Stimulated activated CD8-positive, alpha-beta memory T cell treated with anti-CD3 and anti-CD28 coated beads, Interleukin-4, amount 100 ng/mL, for 4 hours (primary cell): ENCODE measurements at places on chromosomes 1 and 21.

- no peak for DNase-seq
Observed at GRCh38 chr1:204348242-204348641, 11.5 kb downstream of the PLEKHA6 start.

GRCh38 chr1:208015255-208015654 is 104.3 kb upstream of the CD34 start:
- no peak for DNase-seq

DNA sequence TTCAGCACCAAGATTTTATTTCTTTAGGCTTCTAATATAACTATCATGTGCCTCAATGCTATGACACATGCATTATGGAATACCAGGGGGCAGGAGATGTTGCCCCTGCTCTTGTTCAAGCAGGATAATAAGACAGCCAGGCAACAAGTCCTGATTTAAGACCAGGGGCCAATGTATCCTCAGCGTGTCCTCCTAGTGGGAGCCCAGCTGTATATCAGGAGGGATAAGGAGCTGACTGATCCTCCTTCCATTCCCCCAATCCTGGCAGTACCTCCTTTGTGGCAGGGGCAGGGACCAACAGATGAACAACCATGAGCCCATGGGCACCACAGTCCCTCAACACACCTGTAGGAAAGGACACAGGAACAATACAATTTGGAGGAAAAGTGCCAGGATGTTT is 29.3 kb downstream of the SORT1 start:
- DNase-seq, result no peak

- DNase-seq, result no peak
Observed at GRCh38 chr1:82399093-82399492, 598.4 kb downstream of the ADGRL2 start.

- no peak for DNase-seq
Observed at GRCh38 chr1:92136341-92136740, 56.2 kb downstream of the BTBD8 start.

- DNase-seq, result no peak
Observed at GRCh38 chr21:46221664-46222435, 6.7 kb downstream of the LSS start.

DNA sequence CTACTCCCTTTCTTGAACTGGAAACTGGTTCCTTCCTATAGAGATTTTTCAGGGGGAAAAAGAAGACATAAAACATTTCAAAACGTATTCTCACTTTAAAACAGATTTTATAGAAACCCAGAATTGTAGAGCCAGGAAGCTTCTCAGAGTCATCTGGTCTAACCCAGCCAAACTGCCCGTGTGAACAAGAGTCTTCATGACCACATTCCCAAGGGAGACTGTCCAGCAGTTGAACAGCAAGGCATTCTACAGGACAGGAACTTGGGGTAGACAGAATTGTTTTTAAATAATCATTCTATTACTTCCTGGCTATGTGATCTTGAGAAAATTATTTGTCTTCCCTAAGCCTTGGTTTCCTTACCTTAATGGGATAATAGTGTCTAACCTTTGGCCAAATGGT is 163.5 kb upstream of the IVNS1ABP start:
- no peak for DNase-seq

GRCh38 chr1:191457889-191458288 is 700.4 kb upstream of the RGS18 start:
- no peak for DNase-seq

DNA sequence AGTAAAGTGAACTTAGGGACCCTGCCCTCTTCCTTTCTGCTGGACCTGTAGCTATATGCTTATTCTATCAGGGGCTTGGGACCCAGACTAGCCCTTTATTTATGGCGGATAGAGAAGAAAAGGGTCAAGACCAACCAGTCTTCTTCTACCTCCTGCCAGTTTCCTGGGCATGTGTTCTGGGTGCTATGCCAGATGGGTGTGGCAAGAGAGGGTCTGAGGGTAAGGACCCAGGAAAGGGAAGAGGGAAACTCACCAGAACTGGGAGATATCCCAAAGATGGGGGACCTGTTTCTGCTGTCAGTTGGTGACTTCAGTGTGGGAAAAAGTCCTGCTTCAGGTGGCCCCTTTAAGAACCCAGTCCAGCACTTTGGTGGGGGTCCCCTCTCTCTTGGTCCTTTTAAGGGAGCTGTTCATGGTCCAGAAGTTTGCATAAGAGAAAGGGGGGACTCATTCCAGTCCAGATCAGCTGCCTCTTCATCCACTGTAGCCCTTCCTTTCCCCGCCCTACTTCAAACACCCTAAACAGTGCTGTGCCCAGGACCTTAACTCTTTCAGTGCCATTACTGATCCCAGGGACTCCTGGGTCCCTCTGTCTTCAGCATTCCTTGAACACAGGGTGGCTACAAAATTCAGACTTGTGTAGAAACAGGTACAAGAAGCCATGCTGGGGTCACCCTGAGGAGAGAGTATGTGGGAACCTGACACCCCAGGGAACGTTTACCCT is 18.4 kb downstream of the SSR2 start:
- DNase-seq, result no peak

DNA sequence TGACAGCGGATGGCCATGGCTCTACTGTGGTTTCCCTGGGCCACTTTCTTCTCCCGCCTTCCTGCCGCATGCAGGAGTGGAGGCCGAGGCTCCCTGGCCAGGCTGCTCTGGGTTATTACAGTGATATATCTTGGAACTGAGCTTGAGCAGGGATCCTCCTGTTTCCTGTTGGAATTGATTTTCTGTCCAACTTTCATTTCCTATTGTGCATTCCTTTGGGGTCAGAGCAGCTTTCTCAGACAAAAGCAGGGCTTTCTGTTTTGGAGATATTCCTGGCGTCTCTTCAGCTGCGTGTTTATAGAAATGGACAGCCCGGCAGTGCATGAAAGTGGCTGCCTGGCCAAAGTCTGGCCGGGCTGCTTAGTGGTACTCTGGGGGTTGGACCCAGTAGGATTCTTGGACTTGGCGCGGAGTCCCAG is 146.4 kb downstream of the KIF26B start:
- no peak for DNase-seq

GRCh38 chr1:176499671-176500070 is 36.7 kb downstream of the PAPPA2 start:
- DNase-seq, result no peak

DNA sequence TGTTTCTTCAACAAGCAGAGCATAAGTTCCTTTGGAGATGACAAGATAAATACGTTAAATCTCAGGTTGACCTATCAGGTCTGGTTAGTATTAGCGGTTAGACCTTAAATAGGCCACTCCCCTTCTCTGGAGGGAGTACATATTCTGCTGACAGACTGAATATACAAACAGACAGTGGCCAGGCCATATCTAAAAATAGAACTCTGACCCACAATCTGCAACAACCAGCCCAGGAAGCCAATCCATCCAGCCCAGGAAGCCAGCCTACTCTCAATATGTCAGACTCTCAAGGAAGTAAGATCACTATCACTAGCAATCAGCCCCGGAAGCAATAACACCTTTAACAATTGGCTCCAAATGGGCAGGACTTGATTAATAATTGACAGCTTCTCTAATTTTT is 6.7 kb downstream of the IL20 start:
- DNase-seq, result no peak

DNA sequence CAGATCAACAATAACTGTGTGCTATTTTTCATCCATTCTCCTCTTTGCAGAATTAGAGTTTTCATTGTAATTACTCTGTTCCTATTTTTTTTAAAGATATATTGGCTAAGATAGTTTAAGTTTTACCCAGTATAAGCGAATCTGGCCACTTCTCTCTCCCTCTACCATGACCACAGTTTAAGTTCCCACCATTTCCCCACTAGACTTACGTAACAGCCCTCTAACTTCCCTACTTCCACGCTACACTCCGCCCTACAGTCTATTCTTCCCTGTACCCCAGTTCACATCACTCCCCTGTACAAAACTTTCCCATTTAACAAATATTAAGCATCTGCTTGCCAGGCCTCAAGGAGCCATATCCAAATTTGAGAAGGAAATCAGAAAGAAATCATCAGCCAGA is 16.5 kb downstream of the CTSK start:
- DNase-seq, result no peak

- no peak for DNase-seq
Observed at GRCh38 chr1:186626356-186626932, 53.8 kb downstream of the PTGS2 start.

DNA sequence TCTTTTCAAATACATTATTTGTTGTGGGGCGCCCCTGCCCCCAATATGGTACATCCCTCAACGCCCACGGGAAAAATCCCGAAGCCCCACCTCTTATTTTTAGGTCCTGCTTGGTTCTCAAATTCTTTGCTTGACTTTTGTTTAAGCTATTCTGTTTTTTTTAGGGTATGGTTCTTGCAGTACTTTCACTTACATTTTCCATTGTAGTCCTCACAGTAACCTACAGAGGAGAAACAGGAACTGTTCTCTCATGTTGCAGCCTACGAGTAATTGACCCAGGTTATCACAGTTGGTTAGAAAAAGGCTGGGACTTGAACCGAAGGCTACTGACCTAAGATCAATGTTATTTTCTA is 697 bp upstream of the C21orf91 start:
- no peak for DNase-seq

- DNase-seq, result no peak
Observed at GRCh38 chr21:42406201-42406621, 2.5 kb downstream of the UBASH3A start.

DNA sequence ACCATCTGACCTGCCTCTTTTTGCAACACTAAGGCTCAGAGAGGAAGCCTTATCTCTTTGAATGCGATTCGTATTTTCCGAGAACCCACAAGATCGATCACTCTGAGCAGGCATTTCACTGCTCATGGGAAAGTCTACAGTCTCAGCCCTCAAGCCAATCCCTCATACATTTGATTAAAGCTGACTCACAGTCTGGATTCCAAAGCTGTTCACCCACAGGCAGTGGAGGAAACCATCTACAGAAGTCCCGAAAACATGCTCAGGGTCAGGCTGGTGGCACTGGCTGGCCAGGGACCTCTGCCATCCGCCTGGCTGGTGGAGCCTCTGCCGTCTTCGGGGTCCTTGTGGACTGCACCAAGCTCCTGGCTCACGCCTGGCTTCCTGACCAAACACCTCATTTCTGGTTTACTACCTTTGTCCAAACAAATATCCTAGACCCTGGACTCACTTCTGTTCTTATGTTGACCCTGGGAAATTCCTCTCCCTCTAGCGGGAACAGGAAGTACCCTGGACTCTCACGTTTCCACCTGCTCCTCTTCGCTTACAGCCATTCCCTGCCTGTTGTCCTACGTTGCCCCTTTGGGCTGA is 650.0 kb downstream of the SMYD3 start:
- DNase-seq, result no peak

DNA sequence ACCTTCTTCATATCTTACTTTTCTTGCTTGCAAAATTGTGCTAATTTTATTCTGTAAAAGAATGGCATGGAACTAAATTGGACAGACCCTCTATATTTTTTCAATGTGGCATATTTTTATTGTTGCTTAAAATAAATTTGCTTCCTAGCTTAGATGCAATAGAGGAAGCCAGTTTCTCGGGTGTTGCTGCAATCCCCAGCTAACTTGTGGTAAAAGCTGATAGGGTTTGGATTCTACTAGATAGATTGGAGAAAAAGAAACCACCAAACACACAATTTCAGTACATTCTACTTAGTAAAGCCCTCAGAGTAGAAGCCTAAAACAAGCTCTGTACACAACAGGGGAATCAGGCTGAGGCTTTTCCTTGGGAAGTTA is 49.5 kb upstream of the GCLM start:
- DNase-seq, result no peak

DNA sequence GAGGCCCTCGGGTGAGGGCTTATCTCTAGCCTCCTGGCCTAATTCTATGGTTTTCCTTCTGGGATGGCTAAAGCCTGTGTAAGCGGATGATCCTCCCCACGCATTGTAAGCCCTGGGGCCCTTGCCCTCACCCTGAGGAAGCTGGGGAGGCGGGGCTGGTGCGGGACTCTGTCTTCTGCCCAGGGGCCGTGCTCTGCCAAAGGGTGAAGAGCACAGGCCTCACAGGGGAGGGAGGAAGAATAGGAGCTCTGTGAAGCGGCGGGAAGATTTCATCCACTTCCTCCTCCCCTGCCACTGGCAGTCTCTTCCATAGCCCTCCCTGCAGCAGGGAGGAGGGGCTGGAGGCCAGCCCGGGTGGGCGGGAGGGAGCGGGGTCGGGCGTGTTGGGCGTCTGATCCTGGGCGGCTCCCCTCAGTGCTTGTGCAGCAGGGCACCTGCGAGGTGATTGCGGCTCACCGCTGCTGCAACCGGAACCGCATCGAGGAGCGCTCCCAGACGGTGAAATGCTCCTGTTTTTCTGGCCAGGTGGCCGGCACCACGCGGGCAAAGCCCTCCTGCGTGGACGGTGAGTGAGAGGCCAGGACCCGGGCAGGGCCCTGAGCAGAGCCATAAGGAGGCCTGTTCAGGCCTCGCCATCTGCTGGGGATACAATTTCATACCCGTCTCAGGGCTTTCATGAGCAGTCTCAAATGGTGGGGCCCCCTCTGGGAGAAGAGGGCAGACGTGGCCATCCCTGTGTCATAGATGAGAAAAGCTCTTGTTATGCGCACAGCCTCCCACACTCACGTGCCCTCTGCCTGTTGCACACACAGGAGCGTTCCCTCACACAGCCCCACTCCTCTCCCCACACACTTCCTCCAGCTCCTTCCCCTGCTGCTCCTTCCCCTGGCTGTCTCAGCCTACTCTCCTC is 7.7 kb upstream of the PPM1J start:
- DNase-seq, result no peak

DNA sequence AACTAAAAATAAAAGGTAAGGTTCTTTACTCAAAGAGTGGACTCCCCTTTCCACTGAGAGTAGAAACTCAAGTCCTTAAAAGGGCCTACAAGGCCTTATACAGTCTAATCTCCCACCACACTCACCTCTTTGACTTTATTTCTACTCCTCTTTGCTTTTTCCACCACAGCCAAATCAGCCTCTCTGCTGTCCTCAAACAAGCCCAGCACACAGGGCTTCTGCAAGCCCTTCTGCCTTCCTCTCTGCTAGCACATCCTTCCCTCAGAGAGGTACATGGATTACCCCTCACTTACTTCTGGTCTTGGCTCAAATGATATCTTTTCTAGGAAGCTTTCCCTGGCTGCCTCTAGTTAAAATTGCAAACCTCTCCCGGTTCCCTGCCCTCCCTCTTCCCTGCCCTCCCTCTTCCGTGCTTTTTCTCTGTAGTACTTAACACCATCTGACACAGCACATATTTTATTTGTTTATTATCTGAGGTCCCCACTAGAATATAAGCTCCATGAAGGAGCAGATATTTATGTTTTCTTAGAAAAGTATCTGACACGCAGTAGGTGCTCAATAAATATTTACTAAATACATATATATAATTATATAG is 1.7 kb downstream of the LYST start:
- DNase-seq, result no peak

DNA sequence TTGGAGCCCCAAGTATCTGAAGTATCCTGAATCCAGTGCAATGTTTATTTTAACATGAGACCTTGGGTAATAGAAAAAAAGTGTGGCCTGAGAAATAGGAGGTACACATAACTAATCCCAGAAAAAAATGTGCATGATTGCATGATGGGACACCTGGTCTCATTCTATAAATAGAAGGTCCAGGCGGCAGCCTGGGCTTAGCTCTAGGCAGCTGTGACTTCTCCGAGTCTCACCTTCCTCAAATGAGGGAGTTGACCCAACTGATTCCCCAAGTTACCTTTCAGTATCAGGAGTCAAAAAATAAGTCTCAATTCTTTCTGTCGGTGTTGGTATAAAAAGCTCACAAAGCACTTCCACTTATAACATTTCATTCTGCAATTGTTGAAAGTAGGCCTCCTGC is 65.9 kb upstream of the CCDC190 start:
- no peak for DNase-seq
